Heart right ventricle (tissue), 16 donors: ENCODE measurements at places on chromosomes 6 and 20. TPM values are rescaled to one million over a fixed set of nuclear protein-coding genes. Genes with fewer than 3 reads are reported as not detected.

- DNase-seq = no peak
These were observed 129.6 kb downstream of the PLEKHG1 start for GRCh38 chr6:150729188-150729748.

Gene FAM229B
- 68.0 TPM for polyA plus RNA-seq

- DNase-seq = no peak
These were observed 94.7 kb downstream of the PHF3 start for GRCh38 chr6:63730311-63730710.

GRCh38 chr6:107542192-107542668 lies 52.3 kb downstream of the SOBP start:
- peak; percentile 55 for DNase-seq

DNA sequence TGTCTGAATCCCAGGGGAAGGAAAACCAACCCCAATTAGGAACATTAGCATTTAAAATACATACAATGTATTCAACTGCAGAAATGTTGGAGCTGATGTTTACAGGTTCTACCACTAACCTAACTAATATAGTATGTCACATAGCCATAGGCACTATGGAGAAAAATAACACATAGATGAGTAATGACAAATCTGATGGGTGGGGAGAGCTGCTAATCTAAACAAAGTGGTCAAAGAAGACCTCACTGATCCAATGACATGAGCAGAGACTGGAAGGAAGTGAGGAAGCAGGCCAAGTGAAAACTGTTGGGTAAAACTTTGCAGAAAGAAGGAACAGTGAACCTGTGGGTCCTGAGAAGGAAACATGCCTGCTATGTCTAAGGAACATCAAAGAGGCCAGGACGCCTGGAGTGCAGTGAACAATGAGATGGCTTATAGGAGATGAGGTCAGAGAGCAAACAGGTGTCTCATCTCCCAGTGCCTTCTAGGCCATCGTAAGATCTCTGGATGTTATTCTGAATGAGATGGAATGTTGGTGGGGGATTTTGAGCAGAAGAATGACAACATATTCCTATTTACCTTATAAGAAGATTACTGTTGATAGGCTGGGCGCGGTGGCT lies 135.7 kb downstream of the ALDH8A1 start:
- DNase-seq = no peak

DNA sequence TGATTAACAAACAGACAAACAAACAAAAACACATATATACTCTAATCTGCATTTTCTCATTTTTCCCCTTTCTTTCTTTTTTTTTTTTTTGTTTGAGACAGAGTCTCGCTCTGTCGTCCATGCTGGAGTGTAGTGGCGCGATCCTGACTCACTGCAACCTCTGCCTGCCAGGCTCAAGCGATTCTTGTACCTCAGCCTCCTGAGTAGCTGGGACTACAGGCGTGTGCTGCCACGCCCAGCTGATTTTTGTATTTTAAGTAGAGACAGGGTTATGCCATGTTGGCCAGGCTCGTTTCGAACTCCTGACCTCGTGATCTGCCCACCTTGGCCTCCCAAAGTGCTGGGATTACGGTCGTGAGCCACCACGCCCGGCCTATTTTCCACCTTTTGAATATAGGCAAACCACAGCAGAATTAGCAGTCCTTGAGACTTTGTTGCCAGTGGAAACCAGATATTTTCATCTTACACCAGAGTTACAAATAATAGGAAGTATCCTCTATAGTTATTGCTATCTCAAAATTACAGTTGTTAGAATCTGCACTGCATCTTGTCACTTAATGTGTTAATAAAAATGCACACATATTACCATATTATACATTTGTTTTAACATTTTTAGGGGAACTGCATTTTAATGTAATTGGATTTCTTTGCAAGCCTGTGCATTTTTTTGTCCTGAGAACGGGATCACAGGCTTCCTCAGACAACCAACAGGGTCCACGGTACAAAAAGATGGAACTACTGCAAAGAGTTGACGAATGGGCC lies 208.2 kb upstream of the ZNF217 start:
- DNase-seq = no peak

DNA sequence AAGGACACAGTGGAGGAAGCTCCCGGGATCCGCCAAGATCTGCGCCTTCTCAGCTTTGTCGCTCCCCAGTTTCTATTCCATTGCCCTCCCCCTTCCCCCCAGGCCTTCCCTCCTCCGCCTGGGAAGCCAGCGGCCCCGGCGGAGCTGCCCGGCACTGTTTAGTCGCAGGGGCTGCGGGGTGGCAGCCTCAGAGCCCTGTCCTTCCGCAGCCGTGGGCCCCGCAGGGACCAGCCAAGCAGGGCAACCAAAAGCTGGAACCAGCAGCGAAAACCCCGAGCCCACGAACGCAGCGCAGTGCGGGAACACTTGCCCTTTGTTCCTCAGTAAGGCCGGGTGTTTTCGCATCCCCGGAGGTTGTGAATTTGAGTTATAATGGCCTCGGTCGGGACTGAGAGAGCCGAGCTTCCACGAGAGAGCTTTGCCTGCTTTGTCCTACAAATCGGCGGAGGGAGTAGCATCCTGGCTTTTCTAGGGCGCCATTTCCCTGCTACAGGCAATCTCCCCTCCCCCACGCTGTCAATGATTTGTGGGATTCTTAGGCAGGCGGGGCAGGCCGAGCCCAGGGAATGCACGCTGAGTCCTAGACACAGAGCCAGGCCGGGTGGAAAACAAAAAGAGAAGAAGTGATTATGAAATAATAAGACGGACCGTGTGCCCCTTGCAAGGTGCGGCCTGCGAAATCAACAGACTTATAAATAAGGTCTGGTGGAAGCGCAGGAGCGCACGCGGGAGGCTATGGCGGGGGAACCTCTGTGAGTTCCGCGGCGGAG lies 4.0 kb upstream of the TUBB2B start:
- no peak for DNase-seq
